ENCODE measurements at places on chromosomes 16 and 17. TPM values are rescaled to one million over a fixed set of nuclear protein-coding genes. Genes with fewer than 3 reads are reported as not detected.

LDHD gene
- total RNA-seq = 14.5 TPM

CCL7 gene
- total RNA-seq = not detected

DNA sequence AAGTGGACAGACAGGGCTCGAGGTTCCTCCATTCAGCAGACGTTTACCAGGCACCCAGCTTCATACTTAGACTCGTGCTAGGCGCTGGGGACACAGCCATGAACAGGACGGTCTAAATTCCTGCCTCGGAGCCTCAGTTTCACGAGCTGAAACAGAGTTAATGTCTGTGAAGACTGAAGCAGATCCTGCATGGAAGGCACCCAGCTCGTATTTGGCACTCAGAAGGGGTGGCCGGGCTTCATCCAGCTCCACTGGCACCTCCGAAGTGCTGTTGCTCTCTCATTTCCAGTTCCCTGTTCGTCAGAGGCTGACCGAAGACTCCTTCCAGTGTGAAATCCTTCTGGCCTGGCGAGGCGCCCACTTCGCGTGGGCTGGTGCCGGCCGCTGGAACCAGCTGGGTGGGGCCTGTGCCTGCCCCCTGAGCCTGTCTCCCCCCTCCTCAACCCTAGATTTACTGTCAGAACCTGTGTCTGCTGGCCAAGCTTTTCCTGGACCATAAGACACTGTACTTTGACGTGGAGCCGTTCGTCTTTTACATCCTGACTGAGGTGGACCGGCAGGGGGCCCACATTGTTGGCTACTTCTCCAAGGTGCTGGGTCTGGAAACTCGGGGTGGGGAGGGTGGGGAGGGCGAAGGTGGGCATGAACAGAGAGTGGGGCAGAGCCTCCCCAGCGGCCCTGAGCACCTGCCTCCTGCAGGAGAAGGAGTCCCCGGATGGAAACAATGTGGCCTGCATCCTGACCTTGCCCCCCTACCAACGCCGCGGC lies 5.8 kb downstream of the PRSS8 start:
- DNase-seq = no peak

- no peak for DNase-seq
Measured at GRCh38 chr17:29977836-29978235, 36.4 kb downstream of the EFCAB5 start.

- no peak for DNase-seq
Measured at GRCh38 chr16:85261204-85261603, 148.9 kb upstream of the CIBAR2 start.

DNA sequence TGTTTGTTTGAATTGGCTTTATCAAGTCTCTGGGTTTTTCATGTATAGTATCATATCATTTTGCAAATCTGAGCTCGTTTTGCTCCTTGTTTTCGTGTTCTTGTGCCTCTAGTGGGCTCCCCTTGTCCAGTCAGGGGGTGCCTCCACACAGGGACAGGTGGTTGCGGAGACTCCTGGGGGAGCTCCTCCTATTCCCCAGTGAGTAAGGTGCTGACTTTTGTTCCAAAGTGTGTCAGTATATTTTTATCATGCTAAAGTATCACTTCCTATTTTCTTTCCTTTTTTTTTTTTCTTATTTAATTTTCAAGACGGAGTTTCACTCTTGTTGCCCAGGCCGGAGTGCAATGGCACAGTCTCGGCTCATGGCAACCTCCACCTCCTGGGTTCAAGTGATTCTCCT lies 30.3 kb upstream of the IL17C start:
- DNase-seq = no peak

GRCh38 chr17:82989881-82990280 lies 89.5 kb upstream of the METRNL start:
- DNase-seq = no peak

GRCh38 chr17:4005296-4006164 lies 41.3 kb upstream of the ATP2A3 start:
- DNase-seq = no peak

GRCh38 chr17:76567634-76568432 lies 17.8 kb downstream of the ST6GALNAC2 start:
- no peak for DNase-seq

DNA sequence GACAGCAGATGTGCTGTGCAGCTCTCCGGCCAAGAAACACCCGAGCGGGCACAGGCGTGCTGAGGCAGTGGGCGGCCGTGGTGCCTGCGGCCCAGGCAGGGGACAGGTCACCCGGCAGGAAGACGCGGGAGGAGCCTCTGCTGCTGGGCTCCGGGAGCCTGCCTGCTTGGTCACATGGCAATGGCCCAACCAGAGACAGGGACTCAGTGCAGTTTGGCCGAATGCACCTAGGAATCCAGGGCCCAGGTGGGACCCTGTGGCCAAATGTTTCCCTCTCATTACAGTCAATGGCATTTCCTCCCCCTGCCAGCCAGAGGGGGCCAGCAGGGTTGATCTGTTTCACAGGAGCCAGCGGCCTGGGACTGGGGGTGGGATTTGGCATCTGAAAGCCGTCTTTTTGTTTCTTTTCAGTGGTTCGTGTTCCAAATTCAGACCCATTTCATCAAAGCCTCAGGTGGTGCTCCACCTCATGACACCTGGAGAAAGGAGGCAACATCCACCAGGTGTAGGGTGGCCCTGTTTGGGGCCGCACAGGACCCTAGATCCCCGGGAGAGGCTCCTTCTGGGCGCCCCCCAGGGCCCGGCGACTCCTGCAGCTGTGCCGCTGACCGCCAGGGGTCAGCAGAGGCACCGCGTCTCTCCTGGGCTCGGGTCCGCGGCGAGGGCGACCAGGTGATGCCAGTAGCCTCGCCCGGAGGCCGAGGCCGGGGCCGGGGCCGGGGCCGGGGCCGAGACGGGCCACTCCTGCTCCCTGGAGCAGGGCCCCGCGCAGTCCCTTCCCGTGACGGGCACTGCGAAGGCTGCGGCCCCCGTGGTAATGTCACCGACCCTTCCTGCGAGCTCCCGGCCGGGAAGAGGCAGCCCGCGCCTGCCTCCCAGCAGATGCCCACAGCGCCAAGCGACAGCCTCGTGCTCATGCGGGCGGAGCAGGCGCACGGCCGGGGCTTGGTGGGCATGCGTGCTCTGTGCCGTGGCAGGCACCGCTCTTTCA lies 118.5 kb downstream of the C16orf78 start:
- DNase-seq = no peak

- no peak for DNase-seq
Measured at GRCh38 chr17:39755554-39756379, 18.0 kb downstream of the GRB7 start.
